ENCODE measurements at places on chromosomes 11 and 22. TPM values are rescaled to one million over a fixed set of nuclear protein-coding genes. Genes with fewer than 3 reads are reported as not detected.

The RFPL2 gene
- polyA plus RNA-seq: not detected

The ART5 gene
- polyA plus RNA-seq: not detected

The EIF1AD gene
- polyA plus RNA-seq: 35.8 TPM

The POTEH gene
- polyA plus RNA-seq: 0.13 TPM

The LMO2 gene
- polyA plus RNA-seq: 11.4 TPM

The OR2AG1 gene
- polyA plus RNA-seq: not detected

The KCNK4 gene
- polyA plus RNA-seq: not detected

The QSER1 gene
- polyA plus RNA-seq: 0.73 TPM

The MPZL3 gene
- 0.95 TPM for polyA plus RNA-seq

The TMEM45B gene
- 0.19 TPM for polyA plus RNA-seq

All from IgD-negative memory B cell (primary cell).